PC-3 (cell line): ENCODE measurements at places on chromosomes 5 and 9.

- DNase-seq: no peak
These were observed 258.9 kb upstream of the IRX2 start for GRCh38 chr5:3010301-3010952.

GRCh38 chr5:100762995-100763394 lies 140.1 kb downstream of the ST8SIA4 start:
- DNase-seq: no peak

GRCh38 chr9:15641291-15641690 lies 88.4 kb downstream of the CCDC171 start:
- no peak for DNase-seq

DNA sequence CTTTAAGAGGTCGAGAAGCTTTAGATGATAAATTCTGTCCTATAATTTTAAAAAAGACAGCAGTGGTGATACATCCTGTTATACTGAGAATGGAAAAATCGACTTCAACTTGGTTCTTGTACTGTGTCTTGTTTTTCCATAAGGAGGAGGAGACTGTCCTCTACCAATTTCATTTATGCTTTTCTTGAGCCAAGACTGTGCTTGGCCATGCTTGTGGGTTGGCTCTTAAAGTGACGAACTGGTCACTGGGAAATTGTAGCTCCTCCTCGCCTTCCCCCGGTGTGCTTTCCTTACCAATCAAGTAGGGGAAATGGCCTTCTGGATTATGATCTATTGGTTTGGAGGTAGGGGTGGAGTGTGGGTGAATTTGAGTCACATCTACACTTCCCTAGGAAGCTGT lies 67.1 kb upstream of the HSPB3 start:
- DNase-seq: no peak

- DNase-seq: no peak
These were observed 85.2 kb upstream of the TNC start for GRCh38 chr9:115202960-115203751.

GRCh38 chr9:135902655-135903357 lies 4.5 kb downstream of the CAMSAP1 start:
- DNase-seq: no peak

- no peak for DNase-seq
These were observed 2.5 kb upstream of the TENT4A start for GRCh38 chr5:6710551-6711318.

GRCh38 chr5:144004146-144004545 lies 166.3 kb downstream of the YIPF5 start:
- no peak for DNase-seq
